Right ventricle myocardium superior (tissue), 1 donor: ENCODE measurements at places on chromosomes 5 and 9. TPM values are rescaled to one million over a fixed set of nuclear protein-coding genes. Genes with fewer than 3 reads are reported as not detected.

Gene GKAP1
- total RNA-seq = 25.2 TPM

Gene PCDHA10
- total RNA-seq = 0.05 TPM

Gene RUFY1
- 20.5 TPM for total RNA-seq

Gene BASP1
- total RNA-seq = 3.4 TPM

Gene ELOVL7
- 0.73 TPM for total RNA-seq

Gene NLN
- total RNA-seq = 15.1 TPM

Gene DAB2IP
- 44.7 TPM for total RNA-seq

Gene FOXD4L4
- not detected for total RNA-seq

Gene ABL1
- 31.5 TPM for total RNA-seq

Gene SNCAIP
- total RNA-seq = 1.2 TPM

Gene SETD9
- total RNA-seq = 17.4 TPM

Gene LMX1B
- total RNA-seq = 0.70 TPM

Gene CDC20B
- total RNA-seq = not detected

Gene PSD2
- not detected for total RNA-seq

Gene ARL14EPL
- total RNA-seq = not detected

Gene IL6ST
- total RNA-seq = 137 TPM
